AG04449 (cell line): ENCODE measurements at places on chromosomes 11 and 22.

DNA sequence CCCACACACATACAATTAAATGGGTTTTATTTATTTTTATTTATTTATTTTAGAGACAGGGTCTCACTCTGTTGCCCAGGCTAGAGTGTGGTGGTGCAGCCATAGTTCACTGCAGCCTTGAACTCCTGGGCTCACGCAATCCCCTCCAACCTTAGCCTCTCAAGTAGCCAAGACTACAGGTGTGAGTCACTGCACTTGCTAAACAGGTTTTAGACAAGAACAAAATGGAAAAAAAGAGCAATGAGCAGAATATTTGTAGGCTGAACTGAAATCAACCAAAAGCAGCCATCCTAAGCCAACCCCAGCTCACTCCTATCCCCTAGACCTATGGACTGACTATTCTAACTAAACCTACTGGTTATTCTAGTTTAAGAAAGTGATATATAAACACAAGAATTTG lies 37.8 kb downstream of the MRE11 start:
- no peak for DNase-seq

DNA sequence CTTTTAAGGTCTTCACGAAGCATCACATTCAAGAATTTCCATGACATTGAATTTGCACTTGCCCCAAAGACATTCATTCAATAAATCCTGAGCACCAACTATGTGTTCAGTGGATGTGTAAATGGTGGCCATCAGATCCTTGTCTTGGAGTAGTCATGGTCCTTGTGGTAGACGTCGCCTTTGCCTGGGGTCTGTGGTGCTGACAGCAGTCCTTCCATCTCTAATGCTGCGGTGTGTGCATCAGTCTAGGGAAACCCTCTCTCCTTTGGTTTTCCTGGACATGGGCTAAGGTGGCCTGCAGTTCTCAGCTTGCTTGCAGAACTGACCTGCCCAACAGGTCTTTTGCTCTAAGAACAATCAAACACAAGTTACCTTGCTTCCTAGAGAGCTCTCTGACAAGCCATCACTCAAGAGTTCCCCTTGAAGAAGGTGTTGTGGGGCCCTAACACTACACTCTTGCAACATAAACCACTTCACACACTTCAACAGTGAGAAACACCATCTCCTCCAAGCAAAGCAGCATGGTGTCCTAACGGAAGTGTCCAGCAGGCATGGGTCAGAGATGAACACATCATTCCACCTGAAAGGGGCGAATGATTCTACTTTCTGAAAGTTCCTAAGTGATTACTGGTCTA lies 72.1 kb downstream of the BUD13 start:
- DNase-seq: no peak

DNA sequence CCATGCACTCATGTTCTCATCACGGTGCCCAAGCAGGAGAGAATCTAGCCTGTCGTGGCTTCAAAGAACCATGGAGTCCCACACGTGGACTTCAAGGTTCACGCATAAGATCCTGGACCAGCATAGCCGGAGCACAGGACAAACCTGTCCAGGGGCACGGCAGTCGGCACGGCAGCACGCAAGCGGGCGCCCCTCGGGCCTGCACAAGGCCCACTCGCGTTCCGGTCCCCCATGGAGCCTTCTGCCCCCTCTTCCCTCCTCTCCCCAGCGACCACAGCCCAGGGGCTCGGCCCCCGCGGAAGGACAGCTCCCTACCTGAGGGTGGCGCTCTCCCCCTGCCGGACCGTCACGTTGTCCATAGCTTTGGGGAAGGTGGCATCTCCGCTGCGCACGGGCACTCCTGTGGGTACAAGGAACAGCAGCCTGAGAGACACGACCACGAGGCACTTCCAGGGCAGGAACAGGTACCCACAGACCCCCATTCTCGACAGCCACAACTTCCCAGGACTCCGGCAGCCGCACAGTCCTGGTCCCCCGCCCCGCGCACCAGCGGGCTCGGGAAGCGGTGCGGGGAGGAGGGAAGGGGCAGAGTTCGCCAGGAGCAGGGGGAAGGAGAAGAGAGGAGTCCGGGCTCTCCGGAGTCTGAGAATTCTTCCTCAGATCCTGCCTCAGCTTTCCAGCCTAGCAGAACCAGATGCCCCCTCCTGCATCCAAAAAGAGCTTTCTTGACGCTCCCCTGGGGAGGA lies 589.5 kb downstream of the OPCML start:
- DNase-seq: no peak

GRCh38 chr22:39405346-39406085 lies 5.9 kb downstream of the TAB1 start:
- no peak for DNase-seq

GRCh38 chr11:131038597-131038996 lies 122.3 kb upstream of the SNX19 start:
- DNase-seq: no peak
